Peyer's patch (tissue), 4 donors: ENCODE measurements at places on chromosomes 7 and 10. TPM values are rescaled to one million over a fixed set of nuclear protein-coding genes. Genes with fewer than 3 reads are reported as not detected.

The SLC26A3 gene
- total RNA-seq: 339 TPM

DNA sequence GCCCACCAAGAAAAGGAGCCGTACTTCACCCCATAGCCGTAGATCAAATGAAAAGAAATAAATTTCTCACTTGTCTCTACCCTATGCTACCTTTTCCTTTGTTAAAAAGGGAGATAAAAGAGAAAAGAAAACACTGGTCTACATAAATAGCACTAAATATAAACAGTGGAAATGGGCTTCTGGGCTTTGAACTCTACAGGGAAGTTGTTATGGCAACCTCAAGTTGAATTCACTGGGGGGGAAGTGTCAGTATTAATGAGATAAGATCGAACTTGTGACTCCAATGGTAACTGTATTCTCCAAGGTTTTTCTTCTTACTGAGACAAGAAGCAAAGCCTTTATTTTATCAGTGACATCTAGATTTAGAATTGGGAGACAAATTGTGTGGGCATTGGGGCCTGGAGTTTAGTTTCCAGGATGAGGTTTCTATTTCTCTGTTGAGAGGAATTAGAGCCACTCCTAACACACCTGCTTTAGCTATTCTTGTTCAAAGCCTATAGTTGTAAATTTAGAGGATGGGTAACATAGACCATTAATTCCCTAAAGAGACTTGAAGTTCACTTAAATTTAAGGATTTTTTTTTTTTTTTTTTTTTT, 604.3 kb upstream of the GALNT17 start:
- H3K36me3 ChIP-seq: no peaks in the 10 kb centered on the region
- no peak overlapping the region for H3K27ac ChIP-seq
- no peaks in the 10 kb centered on the region for H3K27me3 ChIP-seq
- no peak overlapping the region for H3K4me3 ChIP-seq
- no peaks in the 10 kb centered on the region for H3K4me1 ChIP-seq

DNA sequence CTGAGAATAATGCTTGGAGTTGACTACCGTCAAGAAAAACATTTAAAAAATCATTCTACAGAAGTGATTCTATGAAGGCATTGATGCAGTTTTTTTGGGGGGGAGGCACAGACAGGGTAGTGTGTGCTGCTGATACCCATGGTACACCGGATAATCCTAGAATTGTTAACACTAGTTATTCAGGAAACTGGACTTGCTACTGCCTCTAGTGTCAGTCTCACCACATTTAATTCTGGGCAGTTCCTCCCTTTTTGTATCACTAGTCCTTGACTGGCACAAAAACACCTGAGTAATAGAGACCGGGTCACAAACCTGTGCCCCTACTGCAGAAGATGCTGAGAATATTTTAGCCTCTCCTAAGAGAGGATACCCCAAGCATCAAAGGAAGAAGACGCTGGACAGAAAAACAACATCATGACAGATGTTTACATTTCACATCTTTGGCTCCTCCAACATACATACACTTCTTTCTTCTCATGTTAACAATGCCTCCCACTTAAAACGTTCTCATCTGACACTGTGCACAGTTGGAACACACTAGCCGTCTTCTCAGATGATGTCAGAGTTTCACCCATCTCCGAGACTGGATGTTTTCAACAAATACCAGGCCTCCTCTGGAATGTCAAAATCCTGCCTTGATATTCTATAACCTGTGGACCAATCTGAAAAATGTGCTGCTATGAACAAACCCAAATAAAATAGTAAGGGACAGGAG, 13.1 kb upstream of the TCAF1 start:
- H3K27me3 ChIP-seq: no peaks in the 10 kb centered on the region
- H3K27ac ChIP-seq: no peak overlapping the region
- no peak overlapping the region for H3K4me3 ChIP-seq

- no peak overlapping the region for H3K27ac ChIP-seq
- no peaks in the 10 kb centered on the region for H3K4me1 ChIP-seq
- DNase-seq: no peak
- no peak overlapping the region for H3K4me3 ChIP-seq
- H3K27me3 ChIP-seq: no peaks in the 10 kb centered on the region
Measured at GRCh38 chr10:121436630-121437341, 161.5 kb downstream of the FGFR2 start.

- no peak overlapping the region for H3K27ac ChIP-seq
- H3K4me1 ChIP-seq: no peaks in the 10 kb centered on the region
- no peak overlapping the region for H3K4me3 ChIP-seq
- DNase-seq: no peak
- no peaks in the 10 kb centered on the region for H3K27me3 ChIP-seq
Measured at GRCh38 chr7:23422909-23423308, 47.4 kb downstream of the IGF2BP3 start.

DNA sequence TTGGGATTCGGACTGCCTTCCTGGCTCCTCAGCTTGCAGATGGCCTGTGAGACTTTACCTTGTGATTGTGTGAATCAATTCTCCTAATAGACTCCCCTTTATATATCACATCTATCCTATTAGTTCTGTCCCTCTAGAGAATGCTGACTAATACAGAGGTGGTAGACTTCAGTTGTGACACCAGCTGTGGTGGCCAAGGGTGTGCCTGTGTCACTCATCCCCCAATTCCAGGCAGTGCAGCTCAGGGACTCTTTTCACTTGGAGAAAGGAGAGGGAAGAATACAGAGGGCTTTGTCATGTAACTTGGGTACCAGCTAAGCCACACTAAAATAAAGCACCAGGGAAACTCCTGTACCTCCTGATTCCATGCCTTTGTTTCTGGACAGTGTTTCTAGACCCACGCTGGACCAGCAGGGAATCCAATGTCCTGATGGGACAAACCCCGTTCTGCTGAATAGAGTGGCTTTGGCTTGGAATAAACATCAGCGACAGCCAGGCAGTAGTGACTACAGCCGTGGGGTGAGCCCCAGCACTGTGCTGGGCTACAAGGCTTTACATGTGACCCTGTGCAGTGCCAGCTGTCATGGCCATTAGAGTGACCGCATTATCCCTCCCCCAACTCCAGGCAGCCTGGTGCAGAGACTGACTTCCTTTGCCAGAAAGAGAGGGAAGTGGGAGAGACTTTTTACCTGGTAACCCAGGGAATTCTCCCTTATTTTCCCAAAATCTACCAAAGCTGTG, 233.6 kb downstream of the ANK3 start:
- H3K36me3 ChIP-seq: no peaks in the 10 kb centered on the region
- DNase-seq: no peak
- H3K27ac ChIP-seq: no peak overlapping the region
